ENCODE measurements at places on chromosomes 4 and X. TPM values are rescaled to one million over a fixed set of nuclear protein-coding genes. Genes with fewer than 3 reads are reported as not detected.

DNA sequence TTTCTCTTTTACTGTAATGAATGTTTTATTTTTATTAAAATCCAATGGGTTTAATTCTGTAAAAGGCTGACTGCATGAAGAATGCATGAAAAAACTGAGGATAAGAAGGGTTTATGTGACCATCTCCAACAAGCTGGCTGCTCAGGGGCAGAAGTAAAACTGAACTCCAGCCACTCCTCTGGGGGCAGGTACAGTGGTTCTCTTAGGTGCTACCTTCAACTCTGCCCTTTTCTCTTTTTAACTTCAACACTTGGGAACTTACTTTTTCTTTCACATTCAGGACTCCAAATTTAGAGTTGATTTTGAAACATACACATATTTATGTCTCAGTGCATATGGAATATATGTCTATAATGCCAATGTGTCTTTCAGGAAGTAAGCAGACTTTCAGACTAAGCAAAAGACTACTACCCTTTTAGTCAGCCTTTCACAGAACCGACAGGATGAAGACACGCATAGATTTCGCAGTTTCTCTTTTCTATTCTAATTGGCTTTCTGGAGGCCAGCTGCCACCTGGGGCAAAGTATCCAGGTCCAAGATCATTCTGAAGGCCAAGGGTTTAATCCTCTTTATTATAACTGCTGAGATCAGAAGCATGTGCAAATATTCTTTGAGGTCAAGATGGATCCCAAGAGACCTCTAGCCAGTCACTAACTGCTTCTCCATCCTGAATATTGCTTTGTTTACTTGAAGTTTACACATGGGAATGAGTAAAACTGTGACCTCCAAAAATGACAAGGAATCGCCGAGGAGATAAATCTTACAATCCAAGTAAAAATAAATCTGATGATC is 30.7 kb downstream of the HS3ST1 start:
- no peak for DNase-seq

- no peak for DNase-seq
Observed at GRCh38 chr4:107246761-107247160, 210.6 kb upstream of the DKK2 start.

SNCA gene
- total RNA-seq = 140 TPM

GRCh38 chrX:124249345-124249744 is 83.1 kb upstream of the TEX13D start:
- DNase-seq = no peak

- DNase-seq = no peak
Observed at GRCh38 chr4:129346036-129346435, 250.1 kb downstream of the C4orf33 start.

All from dermis blood vessel endothelial cell (primary cell).